Lung (tissue), 17 donors: ENCODE measurements at places on chromosomes 6 and 20. TPM values are rescaled to one million over a fixed set of nuclear protein-coding genes. Genes with fewer than 3 reads are reported as not detected.

Gene FILIP1
- total RNA-seq, result 24.1 TPM

- H3K27ac ChIP-seq, result no peak overlapping the region
- no peak for DNase-seq
- no peaks in the 10 kb centered on the region for H3K4me1 ChIP-seq
- H3K4me3 ChIP-seq, result no peak overlapping the region
These were observed 5.8 kb upstream of the EEF1E1 start for GRCh38 chr6:8108031-8108660.

Gene PRSS16
- 3.2 TPM for total RNA-seq

- no peaks in the 10 kb centered on the region for H3K27me3 ChIP-seq
- H3K36me3 ChIP-seq, result peaks cover 15% of the 10 kb centered on the region
- no peak overlapping the region for H3K4me3 ChIP-seq
- H3K4me1 ChIP-seq, result no peaks in the 10 kb centered on the region
These were observed 24.4 kb downstream of the UQCC1 start for GRCh38 chr20:35387334-35387733.

Gene ITPA
- total RNA-seq, result 32.7 TPM

DNA sequence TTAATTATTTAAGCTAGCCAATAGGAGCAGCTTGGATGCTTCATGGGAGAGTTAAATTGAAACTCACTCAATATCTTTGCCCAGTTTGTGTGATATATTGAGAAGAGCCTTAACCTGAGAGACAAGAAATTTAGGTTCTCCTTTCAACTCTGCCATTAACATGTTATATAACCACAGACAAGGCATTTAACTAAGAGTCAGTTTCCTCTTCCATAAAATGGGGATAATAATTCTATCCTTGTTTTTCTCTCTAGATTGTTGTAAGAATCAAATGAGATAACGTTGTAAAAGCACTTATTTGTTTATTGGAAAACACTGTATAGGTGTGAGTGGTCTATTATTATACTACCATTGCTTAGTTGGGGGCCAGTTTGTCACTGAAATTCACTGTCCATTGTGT, 7.8 kb downstream of the ACSS2 start:
- DNase-seq, result no peak
- H3K4me3 ChIP-seq, result no peak overlapping the region
- peaks cover 11% of the 10 kb centered on the region for H3K36me3 ChIP-seq
- no peaks in the 10 kb centered on the region for H3K27me3 ChIP-seq

DNA sequence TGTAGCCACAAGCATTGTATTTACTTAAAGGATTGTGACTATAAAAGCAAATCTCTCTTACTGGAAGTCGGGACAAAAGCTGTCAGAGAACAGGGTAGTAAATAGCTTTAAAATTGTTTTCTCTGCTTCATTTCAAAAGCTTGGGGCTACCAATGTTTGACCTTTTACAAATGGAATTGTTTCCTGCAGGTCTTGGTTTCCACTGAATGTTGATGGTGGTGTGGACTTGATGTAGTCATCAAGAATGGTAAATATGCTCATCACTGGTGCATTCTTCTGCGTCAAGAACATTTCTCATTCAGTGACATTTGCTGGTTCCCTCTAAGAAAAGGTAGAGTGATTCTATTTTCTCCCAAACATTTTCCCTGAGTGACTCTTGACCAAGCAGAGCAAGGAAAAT, 435.4 kb upstream of the KHDRBS2 start:
- no peak for DNase-seq
- no peak overlapping the region for H3K27ac ChIP-seq
- H3K36me3 ChIP-seq, result no peaks in the 10 kb centered on the region
- H3K4me1 ChIP-seq, result no peaks in the 10 kb centered on the region
- H3K4me3 ChIP-seq, result no peak overlapping the region
- H3K27me3 ChIP-seq, result no peaks in the 10 kb centered on the region

Gene ZBTB46
- total RNA-seq, result 15.3 TPM

Gene TMEM181
- 22.1 TPM for total RNA-seq

DNA sequence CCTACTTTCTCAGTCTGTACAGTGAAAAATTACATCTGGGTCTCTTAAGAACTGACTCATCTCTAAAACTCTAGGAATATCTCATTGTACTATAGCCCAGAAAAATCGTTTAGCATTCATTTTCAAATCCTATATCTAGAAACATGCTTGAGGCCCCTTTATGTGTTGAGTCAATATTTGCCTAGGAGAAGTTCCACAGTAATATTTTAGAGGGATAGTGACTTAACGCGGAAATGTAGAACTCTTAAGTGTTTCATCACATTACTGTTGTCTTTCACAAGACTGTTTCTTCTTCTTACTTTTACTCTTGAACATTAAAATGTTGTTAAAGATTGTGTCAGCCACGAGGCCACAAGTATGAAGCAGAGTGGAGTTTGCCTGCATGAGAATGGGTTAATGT, 23.0 kb upstream of the MYLIP start:
- no peaks in the 10 kb centered on the region for H3K36me3 ChIP-seq
- DNase-seq, result no peak
- H3K4me3 ChIP-seq, result no peak overlapping the region
- H3K27me3 ChIP-seq, result no peaks in the 10 kb centered on the region

DNA sequence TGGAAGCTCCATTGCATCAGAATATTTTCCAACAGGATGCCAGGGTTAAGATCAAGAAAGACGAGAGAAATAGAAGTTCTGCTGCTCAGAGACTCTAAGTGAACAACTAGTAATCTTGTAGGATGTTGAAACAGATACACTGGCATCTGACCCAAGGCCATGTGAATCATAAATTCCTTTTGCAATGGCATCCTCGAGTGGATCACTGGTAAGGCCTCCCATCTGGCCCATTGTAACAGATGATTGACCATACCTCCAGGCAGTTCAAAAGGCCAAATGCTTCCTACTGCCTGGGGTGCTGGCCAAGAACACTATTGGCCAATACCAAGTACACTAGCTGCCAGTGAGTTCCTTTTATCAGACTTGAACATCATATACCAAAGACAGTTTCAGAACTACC, 9.9 kb upstream of the SLC17A3 start:
- H3K4me3 ChIP-seq, result no peak overlapping the region

DNA sequence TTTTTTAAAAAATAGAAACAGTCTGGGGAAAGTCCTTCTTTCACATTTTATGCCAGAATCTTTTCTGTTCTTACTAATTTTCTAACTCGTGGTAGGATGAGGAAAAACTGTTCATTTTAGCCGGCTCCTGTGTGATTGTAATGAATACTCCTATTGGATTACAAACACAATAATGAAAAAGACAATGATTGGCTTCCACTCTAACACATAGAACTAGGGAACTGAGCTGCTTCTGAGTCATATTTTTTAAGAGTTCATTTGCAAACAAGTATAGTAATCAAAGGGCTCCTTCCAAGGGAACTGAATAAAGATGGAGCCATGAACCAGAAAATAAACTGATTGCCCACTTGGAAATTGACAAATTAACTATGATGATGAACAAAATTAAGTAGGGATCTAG, 265.3 kb upstream of the TCF21 start:
- H3K27me3 ChIP-seq, result no peaks in the 10 kb centered on the region
- peaks cover 5% of the 10 kb centered on the region for H3K4me1 ChIP-seq
- no peak overlapping the region for H3K4me3 ChIP-seq
- H3K27ac ChIP-seq, result no peak overlapping the region

DNA sequence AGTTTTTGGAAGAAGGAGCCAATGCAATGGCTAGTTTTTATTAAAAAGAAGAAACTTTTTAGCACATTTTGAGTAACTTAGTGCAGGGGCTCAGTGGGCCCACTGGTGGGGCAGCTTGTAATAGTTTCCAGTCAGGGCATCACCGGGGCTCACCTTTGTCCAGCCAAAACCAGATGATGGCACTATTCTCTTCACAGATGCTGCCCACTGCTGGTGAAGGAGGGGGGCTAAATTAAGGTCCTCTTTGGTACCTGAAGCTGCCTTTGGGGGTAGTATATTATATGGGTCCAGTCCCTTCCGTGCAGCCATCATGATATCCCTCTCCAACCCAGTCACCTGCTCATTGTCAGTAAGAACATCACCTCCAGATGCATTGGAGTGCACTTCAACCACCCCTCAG, 182.9 kb downstream of the PDE7B start:
- H3K27ac ChIP-seq, result no peak overlapping the region
- peaks cover 12% of the 10 kb centered on the region for H3K4me1 ChIP-seq

- DNase-seq, result peak; percentile 20
- peak overlapping the region; percentile 90 for H3K4me3 ChIP-seq
- peak overlapping the region; percentile 92 for H3K27ac ChIP-seq
- no peaks in the 10 kb centered on the region for H3K27me3 ChIP-seq
- H3K36me3 ChIP-seq, result peaks cover 7% of the 10 kb centered on the region
These were observed 519 bp downstream of the MTRF1L start for GRCh38 chr6:153001767-153002612.

GRCh38 chr6:168712993-168713392, 272.0 kb downstream of the SMOC2 start:
- H3K4me3 ChIP-seq, result no peak overlapping the region
- H3K4me1 ChIP-seq, result no peaks in the 10 kb centered on the region
- DNase-seq, result no peak
- H3K36me3 ChIP-seq, result no peaks in the 10 kb centered on the region

- peak; percentile 56 for DNase-seq
- no peaks in the 10 kb centered on the region for H3K36me3 ChIP-seq
- H3K27me3 ChIP-seq, result peaks cover 89% of the 10 kb centered on the region
These were observed 34.2 kb upstream of the BTN3A2 start for GRCh38 chr6:26330859-26331217.

GRCh38 chr6:66226109-66226508, 519.1 kb upstream of the EYS start:
- no peaks in the 10 kb centered on the region for H3K36me3 ChIP-seq
- H3K4me3 ChIP-seq, result no peak overlapping the region
- H3K4me1 ChIP-seq, result peaks cover 5% of the 10 kb centered on the region
- DNase-seq, result peak; percentile 78
- H3K27ac ChIP-seq, result no peak overlapping the region
- no peaks in the 10 kb centered on the region for H3K27me3 ChIP-seq
